Stimulated activated CD4-positive, alpha-beta T cell treated with anti-CD3 and anti-CD28 coated beads, Interleukin-1b, Interleukin-23, amount 100 ng/mL, for 1 hour (primary cell): ENCODE measurements at places on chromosomes 5 and 9.

DNA sequence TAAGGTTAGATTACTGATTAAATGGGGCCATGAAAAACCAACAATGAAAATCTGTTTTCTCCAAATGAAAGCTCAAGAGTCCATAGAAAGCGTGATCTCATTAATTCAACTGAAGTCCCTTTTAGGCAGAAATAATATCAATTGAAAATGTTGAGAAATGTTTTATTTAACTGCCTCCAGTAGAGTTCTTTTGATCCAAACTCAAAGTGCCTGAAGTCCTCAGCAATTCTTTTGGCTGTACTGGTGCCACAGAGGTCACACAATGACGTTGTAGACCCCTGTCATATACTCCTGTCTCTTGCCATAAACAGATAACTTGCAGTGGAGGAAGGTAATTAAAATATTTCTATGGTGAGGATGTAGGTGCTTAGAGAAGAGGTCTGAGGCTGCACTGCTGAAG lies 1420.5 kb downstream of the CDH12 start:
- DNase-seq: no peak

DNA sequence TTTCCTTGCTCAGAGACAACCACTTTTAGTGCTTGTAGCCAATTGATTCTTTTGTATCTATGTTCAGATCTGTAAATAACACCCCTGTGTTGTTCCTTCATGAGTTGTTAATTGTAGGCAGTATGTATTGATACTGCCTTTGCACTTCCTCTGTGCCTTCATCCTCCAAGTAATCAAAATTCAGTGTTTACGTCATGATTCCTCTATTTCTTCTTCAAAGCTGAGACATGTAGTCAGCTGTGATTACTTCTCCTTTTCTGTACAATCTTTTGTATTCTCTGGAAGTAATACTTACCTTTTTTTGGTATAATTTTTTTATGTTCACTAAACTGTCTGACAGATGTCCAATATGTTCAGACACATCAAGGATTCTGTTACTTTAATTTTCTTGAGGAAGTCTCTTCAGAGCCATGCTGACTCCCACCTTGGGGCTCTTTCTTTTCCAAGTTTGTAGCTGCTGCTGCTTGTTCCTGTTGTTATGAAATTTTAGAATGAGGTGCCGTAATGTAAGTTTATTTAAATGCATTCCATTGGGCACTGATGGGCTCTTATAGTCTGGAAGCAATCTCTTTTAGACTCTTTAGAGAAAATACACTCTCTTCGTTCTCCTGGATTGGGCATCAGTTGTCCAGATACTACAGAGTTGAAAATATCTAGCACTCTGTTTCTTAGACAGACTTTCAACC lies 30.5 kb upstream of the LRRC70 start:
- DNase-seq: no peak

- DNase-seq: no peak
Observed at GRCh38 chr9:89149726-89150125, 28.9 kb downstream of the SHC3 start.

DNA sequence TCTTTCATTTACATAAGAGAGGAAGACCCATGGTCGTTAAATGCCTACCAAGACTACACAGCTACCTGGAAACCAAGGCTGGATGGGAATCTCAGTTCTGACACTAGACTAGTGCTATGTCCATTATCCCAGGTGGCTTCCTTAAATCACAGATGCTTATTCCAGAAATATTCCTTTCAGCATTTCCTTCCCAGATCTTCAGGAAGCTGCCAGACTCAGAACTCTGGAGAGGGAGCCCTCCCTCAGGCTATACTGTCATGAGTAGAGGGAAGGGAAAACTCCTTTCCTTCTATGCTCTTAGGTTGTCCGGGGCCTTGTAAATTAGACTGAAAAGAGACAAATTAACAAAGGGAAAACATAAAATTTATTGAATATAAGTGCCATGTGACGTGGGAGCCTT lies 20.8 kb downstream of the FREM1 start:
- no peak for DNase-seq

DNA sequence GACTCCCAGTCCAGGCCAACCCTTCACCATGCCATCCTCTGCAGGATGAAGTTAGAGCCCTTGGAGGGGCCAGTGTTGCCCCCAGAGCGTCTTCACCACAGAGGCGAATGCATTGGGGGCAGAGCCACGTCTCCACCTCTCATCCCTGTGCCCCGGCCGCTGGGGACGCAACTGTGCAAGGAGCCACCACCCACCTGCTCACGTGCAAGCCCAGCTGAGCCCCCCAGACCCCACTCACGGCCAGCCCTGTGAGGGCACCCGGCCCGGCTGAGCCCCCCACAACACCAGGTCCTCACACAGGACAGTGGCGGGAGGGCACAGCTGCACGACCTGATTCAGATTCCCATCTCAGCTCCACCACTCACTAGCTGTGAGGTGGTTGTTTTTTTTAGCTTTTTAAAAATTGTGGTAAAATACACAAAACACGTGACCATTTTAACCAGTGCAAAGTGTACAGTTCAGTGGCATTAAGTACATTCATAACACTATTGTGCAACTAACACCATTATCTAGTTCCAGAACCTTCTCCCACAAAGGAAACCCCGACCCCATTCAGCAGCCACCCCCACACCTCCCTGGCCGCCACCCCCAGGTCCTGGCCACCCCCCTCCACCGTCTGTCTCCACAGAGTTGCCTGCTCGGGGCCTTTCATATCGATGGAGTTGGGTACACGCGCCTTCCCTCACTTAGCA lies 33.5 kb upstream of the UBAC1 start:
- no peak for DNase-seq

DNA sequence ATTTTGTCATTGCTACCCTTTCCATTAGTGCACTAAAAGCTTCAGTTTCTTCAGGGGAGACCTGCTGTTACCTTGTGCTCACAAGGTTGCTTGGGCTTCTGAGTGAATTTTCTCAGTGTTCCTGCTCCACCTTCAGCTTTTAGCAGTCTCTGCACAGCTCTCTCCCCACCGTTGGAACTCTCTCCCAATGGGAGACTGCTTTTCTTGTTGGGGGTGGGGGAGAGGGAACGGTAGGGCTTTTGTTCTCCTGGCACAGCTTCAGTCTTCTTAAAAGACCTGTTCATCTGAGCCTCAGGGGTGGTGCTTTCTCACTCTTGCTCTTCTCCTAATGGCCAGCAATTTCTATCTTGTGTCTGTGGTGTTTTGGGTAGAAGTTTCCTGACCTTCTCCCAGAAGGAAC lies 915.7 kb downstream of the EFNA5 start:
- DNase-seq: no peak

DNA sequence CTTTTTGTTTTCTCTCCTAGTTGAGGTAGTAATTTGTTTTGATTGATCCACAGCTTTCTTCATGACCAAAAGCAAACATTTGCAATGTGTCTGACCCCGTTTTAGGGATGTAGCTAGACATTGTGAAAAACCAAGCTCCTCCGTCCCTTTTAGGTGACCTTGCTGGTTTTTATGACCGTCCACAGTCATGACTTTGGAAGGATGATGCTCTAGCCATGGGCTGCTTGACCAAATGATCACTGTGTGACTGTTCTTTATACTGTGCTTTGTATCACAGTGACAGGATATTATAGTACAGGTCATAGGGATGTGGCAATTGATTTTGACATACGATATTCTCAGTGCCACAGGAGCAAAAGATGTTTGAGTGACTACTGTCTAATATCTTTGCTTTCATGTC lies 54.4 kb downstream of the KCNN2 start:
- no peak for DNase-seq

DNA sequence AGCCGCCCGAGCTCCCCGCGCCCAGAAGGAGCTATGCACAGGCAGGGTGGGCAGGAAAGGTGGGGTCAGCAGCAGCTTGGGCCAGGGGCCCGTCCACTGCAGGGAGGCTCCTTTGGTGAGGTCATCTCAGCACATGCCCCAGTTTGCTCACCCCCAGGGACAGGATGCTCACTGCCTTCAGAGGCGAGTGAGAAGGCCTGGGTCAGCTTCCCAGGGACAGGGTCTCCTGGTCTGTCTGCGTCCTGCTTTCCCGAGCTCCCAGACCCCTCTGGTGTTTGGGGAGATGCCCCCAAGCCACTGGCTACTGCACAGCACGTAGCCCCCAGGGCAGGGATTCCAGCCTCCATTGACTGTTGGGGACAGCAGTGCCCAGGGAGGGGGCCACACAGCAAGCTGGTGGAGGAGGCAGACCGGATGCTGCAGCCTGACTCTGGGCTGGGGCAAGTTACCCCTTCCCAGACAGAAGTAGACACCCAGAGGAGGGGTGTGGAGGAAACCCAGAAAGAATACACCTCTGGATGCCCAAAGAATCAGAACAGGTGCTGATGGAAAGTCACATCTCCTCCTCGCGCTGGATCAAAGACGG lies 581 bp upstream of the SARDH start:
- no peak for DNase-seq

- DNase-seq: no peak
Observed at GRCh38 chr9:80282766-80283165, 711.0 kb downstream of the TLE4 start.

DNA sequence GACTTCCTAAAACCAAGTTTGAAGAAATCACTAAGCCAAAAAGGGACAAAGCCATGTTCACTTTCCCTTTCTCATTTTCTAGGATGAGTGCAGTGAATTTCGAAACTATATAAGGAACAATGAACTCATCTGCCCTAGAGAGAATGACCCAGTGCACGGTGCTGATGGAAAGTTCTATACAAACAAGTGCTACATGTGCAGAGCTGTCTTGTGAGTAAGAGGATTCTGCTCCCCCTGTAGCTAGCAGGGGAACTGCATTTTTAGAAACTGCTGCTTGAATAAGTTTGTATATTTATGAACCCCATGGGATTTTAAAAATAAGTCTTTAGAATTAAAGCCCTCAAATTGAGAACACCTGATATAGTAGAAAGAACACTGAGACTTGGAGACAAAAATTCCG lies 42.7 kb upstream of the SPINK14 start:
- no peak for DNase-seq

DNA sequence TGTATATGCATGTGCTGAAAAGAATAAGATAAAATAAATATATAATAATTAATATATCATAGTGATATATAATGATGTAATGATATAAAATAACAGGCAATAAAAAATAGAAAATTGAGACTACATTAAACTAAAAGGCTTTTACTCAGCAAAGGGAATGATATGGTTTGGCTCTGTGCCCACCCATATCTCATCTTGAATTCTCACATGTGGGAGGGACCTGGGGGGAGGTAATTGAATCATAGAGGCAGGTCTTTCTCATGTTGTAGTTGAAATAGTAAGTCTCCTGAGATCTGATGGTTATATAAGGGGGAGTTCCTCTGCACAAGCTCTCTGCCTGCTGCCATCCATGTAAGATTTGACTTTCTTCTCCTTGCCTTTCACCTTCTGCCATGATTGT lies 1550.9 kb upstream of the CDH6 start:
- DNase-seq: no peak

DNA sequence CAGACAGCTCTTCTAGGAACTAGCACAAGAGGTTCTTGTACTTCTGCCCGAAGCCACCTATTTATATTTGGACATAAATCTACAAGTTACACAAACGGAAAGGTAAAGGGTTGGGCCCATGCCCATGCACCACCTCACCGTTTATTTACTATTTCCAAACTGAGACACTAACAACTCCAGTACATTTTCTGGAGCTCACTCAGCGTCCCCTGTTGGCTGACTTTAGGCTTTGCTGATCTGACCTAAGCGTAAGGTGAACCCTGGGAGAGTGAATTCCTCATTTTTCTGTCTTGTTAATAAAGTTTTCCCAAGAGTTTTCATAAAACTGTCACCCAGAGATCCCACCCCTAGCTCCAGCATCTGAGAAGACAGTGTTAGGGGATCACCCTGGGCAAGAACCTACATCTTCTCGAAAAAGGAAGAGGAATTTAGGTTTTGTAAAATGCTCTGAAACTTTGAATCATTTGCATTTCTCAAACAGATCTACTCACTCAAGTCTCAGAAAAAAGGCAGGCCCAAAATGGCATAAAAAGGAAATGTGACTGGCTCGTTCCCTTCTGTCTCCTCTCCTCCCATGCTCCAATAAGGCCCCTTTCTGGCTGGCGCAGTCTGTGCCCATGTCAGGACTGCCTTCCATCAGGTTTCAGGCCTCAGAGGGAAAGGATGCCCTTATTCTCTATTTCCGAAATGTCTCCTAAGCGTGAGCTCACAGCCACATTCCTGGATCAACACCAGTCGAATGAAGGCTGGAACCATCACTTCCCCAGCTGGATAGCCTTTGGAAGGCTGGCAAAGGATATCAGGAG lies 201.3 kb downstream of the FANCC start:
- DNase-seq: no peak

DNA sequence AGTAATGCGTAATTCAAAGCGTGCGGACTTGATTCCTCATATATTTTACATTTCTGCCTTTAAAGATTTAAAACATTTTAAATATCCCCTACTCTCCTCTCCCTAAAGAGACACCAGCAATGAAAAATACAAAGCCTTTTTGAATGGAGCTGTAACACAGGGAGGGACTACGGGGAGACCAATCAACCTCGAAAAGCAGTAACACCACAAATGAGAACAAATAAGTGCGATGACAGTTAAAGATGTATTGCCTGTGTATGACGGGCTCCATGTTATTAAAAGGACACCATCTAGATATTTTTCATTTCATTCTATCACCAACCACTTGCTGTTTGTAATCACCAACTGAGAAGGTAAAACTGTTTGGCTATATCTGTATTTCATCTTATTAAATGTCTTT lies 230.3 kb upstream of the TBCA start:
- DNase-seq: no peak

GRCh38 chr9:112013266-112013665 lies 116.7 kb downstream of the UGCG start:
- no peak for DNase-seq

GRCh38 chr9:135215571-135216161 lies 128.2 kb downstream of the OLFM1 start:
- no peak for DNase-seq

GRCh38 chr9:93120846-93121315 lies 13.2 kb downstream of the NINJ1 start:
- DNase-seq: no peak
